ENCODE measurements at places on chromosomes 2 and 18.

DNA sequence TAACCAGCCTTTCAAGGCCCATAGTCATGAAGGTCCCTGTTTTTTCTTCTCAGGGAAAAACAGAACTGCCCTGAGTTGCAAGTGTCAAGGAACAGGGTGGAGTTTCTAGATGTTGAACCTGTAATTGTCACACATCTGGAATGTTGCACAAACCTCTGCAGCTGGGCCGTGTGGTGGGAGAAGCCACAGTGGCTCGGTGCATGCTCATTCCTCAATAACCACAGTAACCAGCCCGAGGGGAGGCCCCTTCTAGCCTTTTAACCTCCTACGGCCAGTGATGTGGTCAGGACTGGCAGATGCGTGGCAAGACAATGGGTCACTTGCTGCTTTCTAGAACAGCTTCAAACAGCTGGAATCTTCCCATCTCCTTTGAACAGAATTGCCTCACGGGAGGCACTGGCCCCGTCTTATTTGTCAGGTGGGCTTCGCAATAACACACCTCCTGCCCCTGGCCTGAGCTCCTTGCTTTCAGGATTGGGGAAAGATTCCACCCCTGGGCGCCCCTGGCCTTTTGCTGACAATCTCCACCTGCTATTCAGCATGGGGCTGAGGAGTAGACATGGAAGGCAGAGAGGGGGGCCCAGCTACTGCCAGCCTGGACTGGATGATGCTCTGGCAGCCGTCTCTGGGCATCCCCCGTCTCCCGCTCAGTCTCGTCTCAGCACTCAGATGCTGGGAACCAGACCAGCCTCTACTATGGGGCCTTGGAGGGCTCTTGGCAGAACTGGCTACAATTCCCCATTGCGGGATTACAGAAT lies 102.9 kb downstream of the KLHL29 start:
- DNase-seq, result no peak

DNA sequence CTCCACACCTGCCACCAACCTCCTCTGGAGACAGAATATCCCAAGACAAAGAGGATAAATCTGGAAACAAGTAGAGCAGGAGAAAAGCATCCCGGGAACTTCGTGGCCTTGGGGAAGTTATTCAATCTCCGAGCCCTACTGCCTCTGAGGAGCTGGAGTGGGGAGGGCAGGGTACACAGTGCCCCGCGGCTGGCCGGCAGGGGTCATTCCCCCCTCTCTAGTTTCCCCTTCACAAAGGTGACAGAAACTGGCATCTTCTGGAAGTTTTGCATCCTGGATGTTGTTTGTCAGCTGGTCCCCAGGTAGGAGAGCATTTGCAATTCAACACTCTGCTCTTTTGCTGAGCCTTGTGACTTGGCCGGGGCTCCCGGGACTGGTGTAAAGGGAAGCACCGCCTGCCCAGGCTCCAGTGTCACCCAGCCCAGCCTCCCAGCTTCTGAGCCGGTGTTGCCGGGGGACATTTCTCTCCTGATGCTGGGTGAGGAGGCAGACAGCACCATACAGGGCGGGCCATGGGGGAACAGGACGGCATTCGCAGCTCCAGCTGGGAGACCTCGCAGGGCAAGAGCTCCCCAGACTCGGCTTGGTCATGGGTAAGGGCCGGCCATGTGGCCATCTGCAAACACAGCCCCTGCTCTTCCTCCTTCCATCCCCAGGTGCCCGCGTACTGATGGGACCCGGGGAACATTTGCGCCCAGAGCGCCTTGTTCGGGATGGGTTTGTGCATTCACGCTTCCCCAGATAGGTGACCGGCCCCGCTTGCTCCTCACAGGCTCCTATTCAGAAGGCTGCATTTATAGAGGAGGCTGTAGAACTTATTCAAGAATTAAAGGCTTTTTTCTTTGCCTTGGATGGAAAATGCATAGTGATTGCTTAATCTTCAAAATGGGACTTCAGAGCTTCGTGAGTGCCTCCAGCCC lies 7.4 kb upstream of the NTSR2 start:
- no peak for DNase-seq

DNA sequence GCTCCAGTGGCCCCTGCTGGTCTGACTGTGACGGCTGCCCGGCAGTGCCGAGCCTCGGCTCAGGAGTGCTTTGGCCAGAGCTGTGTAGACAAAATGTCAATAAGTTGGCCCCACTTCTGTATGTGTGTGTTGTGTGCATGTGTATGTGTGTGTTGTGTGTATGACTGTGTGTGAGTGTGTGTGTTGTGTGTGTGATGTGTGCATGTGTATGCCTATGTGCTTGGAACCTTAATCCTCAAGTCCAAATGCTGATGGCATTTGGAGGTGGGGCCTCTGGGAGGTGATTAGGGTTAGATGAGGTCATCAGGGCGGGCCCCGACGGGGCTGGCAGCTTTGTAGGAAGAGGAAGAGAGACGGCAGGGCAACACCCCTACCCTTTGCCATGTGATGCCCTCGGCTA lies 269.0 kb downstream of the DCDC2C start:
- DNase-seq, result no peak

DNA sequence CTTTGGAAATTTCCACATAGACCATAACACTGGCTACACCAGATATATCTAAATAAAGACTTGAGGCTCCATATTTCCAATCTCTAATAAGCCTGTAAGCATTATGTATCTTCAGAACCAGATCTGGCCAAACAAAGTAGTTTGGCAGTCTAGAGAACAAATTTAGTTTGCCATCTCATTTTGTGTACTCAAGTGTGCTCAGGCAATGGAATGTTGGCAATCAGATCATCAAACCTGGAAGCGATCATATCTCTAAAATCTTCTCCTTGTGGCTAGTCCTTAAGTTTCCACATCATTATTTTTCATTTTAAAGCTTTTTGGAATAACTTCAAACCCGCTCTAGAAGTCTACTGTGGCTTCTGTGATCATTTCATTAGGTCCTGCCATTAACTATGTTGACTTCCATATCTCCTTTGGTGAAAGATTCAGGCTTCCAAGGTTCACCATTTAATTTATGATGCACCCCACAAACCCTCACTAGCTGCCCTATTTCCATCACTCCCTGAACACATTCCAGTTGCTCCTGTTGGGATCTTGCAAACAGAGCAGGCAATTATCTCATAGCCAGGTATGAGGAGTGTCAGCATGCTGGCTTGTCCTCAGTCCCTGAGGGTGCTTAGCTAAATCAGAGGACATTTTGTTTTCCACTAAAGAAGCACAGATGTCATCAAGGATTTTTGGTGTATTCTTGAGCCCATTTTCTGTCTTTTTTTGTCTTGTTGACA lies 46.2 kb downstream of the WDR75 start:
- DNase-seq, result no peak

GRCh38 chr2:114108249-114108648 lies 218.4 kb downstream of the ACTR3 start:
- DNase-seq, result no peak

- DNase-seq, result no peak
Observed at GRCh38 chr18:69648486-69648885, 247.8 kb downstream of the DOK6 start.

DNA sequence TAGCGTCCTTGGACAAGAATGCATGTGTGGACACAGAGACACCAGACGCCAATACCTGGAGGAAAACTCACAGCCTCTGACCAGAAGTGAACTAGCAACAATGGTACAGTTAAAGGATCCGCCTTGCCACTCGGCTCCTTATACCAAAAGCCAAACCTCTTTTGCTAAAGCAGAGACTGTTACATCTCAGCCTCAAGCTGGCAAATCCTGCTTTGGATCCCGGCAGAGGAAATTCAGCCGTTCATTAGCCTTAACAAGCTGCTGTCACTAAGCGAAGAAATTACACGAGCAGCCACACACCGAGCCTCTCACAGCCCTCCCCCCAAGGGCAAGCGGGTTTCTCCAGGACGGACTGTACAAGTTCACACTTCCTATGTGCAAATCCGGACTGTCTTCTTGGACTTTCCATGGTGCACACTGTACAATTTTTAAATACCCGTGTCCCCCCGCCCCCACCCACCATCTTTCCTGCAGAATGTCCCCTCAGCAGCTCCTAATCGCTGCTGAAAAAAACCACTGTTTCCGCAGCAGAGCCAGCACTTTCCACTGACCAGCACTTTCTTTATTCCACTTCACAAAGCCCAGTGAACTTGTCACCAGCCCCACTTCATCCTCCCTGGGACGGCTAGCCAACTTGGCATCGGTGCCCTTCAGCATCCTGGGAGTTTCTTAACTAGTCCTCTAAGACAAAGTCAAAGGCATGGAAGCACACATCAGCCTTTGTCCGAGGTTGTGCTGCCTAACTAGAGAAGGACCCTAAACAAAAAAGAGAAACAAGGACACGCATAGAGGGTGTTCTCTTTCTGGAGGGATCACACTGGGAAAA lies 1.5 kb downstream of the KLF7 start:
- DNase-seq, result no peak

- DNase-seq, result no peak
Observed at GRCh38 chr2:233850745-233851144, 3.6 kb downstream of the HJURP start.

DNA sequence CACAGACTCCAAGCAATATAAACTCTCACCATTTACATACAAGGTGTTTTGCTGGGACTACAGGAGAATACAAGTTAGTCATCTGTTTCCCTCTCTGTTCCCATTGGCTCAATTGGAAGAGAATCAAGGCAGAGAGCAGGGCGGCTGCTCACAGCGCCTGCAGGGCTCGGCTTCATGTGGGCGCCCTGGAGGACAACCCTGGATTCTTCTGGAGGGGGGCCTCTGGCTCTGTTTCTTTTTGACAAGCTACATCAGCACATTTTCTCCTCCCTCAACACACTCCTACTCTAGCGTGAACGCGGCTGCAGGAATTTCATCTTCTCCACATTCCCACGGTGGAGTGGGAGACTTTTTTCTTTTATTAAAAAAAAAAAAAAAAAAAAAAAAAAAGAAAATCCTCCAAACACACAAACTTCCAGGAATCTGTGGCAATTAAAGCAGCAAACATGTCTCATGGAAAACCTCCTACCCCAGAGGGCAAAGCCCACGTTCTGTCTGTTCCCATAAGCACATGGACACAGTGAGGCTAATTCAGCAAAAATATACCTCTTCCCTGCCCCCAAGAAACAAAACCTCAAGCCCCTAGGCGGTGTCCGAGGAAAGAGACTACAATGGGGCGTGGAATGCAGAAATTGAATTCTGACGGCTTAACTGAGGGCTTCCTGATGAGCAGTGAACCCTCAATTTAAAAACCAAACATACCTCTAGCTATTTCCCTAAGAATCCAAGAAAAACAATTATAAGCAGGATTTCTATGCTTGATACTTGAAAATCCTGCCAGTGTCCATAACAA lies 50.6 kb downstream of the PARD6G start:
- DNase-seq, result no peak

- DNase-seq, result no peak
Observed at GRCh38 chr2:171584001-171584400, 61.7 kb downstream of the CYBRD1 start.

DNA sequence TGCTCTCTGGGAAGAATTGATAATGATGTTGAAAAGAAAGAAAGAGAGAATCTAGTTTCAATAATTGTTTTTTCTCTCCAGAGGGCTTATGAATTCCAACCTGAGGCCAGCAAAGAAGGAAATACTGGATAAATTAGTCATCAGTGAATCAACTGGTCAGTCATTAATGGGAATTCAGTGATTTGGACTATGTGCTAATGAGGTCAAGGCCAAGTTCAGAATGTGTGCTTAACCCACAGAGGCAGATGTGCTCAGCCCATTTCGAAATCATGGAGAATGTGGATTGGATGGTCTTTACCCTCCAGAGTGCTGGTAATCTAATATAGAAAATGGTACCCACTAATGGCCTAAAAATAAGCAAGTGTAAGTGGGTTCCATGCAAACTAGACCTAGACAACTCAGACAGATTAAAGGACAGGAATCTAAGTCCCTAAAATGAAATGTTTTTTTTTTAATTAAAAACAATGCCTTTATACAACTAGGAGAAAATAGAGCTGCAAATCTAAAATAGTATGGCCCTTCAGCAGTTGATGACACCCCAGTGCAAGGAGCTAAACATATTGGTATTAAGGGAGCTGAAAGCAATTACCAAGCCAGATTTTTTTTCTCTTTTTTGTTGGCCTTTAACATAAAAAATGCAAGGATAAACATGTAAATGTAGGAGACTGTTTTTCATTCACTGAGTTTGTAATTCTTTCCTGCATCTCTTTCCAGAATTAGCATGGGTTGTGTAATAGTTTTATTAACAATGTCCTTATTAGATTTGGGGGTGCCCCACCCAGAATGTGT lies 296.9 kb downstream of the SATB2 start:
- DNase-seq, result no peak

DNA sequence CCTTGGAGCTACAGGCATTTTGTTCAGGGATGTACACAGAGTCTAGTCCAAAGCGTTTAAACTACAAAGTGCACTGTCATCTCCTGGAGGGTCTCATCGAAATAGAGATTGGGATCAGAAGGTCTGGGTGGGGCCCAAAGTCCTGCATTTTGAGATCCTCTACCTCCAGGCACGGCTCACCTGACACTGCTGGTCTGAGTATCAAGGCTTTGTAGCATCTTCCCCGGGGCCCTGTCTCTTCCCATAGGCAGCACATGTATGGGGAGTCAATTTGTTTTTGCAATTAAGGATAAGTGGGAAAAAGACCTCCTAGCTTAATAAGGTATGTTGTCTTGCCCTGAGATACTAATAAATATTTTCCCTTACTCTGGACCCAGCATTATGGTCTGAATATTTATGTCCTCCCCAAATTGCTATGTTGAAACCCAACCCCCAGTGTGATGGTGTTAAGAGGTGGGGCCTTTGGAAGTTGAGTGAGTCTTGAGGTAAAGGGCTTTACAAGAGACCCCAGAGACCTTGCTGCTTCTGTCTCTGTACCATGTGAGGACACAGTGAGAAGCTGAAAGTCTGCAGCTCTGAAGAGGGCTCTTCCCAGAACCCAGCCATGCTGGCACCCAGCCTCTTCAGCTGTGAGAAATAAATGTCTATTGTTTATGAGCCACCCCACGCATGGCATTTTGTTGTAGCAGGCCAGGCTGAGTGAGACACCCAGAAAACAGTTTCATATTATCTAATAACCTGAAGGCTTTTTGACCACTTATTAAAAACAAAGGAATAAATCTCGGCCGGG lies 258.7 kb upstream of the HS6ST1 start:
- no peak for DNase-seq

DNA sequence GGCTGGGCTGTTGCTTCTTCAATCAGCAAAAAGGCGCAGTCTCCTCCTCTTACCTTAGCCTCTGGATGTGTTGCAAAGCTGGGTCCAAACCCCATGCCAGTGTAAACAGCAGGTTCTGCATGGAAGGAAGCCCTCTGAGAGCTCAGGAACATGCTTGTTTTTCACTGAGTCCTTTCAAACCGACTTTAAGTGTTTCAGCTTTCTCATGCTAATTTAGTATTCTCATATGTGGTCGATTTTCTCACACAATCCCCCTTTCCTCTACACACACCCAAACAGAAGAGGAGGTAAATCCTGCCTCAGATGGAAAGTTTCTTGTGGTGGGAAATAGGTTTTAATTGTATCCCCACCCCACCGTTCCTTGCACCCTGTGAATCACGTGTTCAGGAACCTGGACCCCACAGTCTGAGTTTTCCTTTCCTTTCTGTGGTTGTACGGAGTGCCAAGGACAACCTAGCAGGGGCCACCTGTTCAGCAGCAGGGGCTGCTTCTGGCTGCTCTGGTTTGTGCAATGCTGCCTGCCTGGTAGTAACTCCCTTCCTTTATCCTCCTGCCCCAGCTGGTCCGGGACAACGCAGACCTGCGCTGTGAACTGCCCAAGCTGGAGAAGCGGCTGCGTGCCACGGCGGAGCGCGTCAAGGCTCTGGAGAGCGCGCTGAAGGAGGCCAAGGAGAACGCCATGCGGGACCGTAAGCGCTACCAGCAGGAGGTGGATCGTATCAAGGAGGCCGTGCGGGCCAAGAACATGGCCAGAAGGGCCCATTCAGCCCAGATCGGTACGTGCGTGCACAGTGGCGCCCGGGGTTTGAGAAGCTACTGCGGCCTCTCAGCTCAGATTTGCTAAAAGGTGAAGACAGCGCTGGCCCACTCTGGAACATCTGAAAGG lies 28.7 kb upstream of the LYPD6B start:
- DNase-seq, result no peak
